ENCODE measurements at places on chromosomes 12 and 14. TPM values are rescaled to one million over a fixed set of nuclear protein-coding genes. Genes with fewer than 3 reads are reported as not detected.

- DNase-seq, result no peak
Observed at GRCh38 chr12:116366456-116366776, 88.9 kb upstream of the MED13L start.

The HAL gene
- total RNA-seq, result 0.92 TPM

DNA sequence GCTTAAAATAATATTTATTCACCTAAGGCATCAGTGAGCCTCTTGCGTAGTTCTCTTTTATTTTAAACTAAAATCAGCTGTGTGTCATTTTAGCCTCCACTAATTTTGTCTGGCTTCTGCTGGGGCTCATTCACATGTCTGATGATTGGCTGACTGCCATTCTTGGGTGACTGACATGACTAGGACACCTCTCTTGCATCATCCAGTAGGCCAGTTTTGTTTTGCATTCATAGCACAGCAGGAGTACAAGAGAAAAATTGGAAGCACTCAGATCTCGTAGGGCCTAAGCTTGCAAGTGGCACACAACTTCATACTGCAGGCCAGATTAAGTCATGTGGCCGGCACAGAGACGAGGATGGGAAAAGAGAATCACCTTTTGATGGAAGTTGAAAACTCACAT, 1226.5 kb downstream of the GALC start:
- no peak for DNase-seq

The SEC23A gene
- total RNA-seq, result 267 TPM

GRCh38 chr14:81179631-81180030, 41.1 kb downstream of the GTF2A1 start:
- DNase-seq, result no peak

The IFI27 gene
- 1.5 TPM for total RNA-seq

DNA sequence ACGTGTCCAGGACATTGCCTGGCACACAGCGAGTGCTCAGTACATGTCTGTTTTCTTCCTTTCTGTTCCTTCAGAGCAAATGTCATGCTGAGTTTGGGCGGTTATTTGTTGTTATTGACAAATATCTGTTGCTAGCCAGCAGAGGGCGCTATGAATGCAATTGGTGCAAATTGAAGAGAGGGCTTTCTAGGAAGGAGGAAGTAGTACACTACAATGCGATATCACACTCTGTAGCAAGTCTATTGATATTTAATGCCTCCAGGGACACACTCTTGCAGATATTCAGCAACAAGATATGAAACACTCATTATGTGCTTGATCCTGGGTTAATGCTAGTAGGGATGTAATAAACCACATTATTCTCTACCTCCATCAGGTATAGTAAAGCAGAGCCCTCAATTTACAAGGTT, 267.3 kb upstream of the SRRM4 start:
- DNase-seq, result no peak

- DNase-seq, result no peak
Observed at GRCh38 chr12:120119271-120119973, 2.9 kb upstream of the RAB35 start.

GRCh38 chr14:102492531-102492910, 17.1 kb downstream of the ANKRD9 start:
- peak; percentile 92 for DNase-seq

The LMO3 gene
- total RNA-seq, result not detected

The DDN gene
- 0.10 TPM for total RNA-seq

GRCh38 chr12:63844391-63845341, at the start of gene SRGAP1:
Gene SRGAP1 (plus strand): TSS chr12:63844700. CDS start chr12:63844817, 117 bp downstream.
- no peak for DNase-seq

GRCh38 chr12:62677355-62677754, 210.7 kb downstream of the MON2 start:
- DNase-seq, result no peak

The TMPRSS12 gene
- total RNA-seq, result not detected

The FOXG1 gene
- total RNA-seq, result not detected
